ENCODE measurements at places on chromosomes 16 and 17.
A peak's percentile ranks its signal among the peaks of the same experiment; 100 is the strongest.

DNA sequence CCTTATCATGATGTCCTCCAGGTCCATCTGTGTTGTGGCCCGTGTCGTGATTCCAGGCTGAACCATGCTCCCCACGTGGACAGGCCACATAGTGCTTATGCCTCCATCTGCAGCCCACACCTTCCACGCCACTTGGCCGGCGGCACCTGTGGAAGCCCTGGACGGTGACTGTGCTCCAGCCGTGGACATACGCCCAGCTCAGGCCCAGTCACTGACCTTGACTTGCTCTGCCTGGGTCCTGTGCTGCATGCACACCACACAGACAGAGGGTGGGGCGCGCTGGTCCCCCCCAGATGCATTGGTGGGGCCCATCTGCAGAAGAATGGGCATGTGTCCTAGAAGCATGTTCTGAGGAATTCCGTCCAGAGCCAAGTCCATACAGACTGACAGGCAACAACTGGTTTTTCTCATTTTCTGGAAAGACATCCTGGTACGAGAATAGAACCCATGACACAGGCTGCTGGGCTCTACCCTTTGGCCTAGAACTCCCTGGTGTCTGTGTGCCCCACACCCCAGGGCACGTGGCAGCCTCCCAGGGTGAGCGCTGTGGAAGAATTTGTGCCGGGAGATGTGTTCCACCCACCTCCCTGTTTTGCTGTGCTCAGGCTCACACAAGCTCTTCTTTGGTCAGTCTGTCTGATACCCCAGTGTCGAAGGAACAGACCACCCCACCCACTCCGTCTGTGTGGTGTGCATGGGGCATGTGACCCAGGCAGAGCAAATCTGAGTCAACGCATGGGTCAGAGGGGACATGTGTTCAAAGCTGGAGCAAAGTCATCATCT is 39.5 kb downstream of the GPT2 start:
- no peak for DNase-seq

DNA sequence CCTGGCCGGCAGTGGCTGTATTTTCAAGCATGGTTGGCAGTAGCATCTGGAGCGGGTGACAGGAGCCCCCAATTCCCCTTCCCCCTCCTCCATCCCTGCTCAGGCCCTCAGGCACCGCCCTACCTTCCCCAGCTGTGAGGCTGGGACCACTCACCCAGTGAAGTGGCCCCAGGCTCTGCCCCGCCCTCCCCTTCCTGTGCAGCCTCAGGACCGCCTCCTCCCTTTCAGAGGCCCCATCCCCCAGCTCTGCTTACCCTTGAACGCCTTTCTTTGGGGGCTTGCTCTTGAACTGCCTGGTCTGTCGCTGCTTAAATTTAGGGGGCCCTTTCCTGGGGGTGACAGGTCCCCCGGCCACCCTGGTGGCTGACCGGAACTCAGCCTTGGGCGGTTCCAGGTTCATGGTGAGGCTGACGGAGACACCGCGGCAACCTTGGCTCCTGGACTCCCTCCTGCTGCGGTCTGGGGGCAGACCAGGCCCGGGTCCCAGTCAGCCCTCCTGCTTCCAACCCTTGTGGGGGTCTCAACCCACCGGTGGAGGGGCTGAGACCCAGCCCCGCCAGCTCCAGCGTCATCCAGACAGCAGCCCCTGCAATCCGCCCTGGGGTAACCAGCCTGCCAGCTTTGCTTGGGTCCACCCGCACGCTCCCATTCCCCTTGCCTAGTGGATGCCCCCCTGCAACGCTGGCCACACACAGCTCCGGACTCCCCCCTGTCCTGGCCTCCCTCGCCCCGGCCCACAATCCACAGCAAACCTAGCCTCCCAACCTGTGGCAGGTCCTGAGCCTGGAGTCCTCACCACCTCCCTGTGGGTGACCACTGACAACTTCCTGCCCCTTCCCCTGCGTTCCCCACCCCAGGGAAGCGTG is 3.2 kb downstream of the PDE6G start:
- no peak for DNase-seq

- no peak for DNase-seq
Measured at GRCh38 chr16:1488619-1489018, at the start of gene PTX4. Gene PTX4 (minus strand): TSS chr16:1488944. CDS start chr16:1488909, 35 bp downstream.

- no peak for DNase-seq
Measured at GRCh38 chr16:69942627-69943170, 8.4 kb upstream of the CLEC18A start.

DNA sequence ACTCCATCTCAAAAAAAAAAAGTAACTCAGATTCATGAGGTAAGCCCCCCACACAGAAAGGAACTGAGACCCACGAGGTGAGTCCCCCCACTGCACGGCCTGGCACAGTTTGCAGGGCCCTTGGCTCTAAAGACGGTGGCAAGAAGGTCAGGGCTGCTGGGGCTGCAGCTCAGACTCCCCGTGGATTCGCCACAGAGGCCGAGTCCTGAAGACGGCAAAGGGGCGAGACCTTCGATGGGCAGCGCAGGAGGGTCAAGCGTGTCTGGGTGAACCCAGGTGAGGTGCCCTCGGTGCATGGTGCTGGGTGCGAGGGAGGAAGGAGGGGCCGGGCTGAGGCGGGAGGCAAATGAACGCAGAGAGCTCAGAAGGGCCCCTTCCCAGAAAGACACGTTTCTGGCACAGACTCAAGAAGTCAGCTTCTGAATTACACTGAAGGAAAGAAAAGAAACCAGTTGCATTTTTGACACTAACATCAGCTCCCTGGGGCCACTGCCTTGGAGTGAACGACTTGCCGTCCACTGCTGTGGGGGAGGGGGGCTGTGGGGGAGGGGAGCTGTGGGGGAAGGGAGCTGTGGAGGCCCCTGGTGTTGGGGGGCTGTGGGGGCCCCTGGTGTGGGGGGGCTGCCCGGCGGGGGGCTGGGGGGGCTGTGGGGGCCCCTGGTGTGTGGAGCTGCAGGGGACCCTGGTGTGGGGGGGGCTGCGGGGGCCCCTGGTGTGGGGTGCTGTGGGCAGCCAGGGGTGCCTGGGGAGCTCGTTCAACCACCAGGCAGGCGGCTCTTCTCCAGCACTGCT is 69.8 kb upstream of the METRNL start:
- no peak for DNase-seq

DNA sequence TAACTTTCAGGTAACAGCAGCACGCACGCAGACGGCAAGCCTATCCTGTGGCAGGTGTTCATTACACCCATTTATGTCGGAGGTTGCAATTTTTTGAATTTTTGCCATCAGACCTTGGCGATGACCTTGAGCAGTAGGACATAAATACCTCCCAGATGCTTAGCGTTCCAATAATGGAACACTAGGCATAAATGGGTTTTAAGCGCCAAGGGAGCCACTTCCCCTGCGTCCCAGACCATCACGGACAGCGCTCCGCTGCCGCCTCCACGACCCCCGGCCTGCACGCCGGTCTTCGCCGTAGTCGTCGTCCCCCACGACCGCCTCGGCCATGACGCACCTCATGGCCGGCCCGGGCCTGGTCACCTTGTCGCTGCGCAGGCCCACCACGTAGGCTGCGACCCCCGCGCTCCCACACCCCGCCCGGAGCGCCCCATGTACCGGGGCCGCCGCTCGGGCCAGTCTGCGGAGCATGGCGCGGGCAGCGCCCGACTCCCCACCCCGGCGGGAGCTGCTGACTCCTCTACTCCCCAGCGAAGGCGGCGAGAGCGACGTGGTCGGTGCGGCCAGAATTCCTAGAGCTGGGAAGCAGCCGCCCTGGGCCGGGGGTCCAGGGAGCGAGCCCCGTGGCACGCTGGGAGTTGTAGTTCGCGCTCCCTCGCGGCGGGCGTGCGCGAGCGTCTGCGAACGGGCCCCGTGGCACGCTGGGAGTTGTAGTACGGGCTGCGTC is 22.7 kb downstream of the TMEM235 start:
- peak; percentile 95 for DNase-seq

- DNase-seq, result no peak
Measured at GRCh38 chr16:56324406-56324805, 100.9 kb downstream of the AMFR start.

DNA sequence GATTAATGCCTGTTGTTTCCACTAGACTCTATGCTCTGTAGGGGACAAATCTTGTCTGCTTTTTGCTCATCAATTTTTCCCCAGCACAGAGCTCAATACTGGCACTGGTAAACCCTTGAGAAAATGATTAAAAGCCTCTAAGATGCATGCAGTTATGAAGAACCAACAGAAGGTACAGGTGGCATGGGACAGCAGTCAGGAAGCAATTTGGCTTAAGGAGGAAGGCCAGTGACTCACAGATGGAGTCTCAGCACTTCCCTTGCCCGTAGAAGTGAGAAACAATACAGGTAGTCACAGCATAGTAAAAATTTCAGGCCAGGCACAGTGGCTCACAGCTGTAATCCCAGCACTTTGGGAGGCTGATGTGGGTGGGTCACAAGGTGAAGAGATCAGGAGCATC is 504.7 kb upstream of the RBFOX1 start:
- DNase-seq, result no peak

GRCh38 chr17:10052106-10052813 is 146.1 kb downstream of the GAS7 start:
- no peak for DNase-seq

GRCh38 chr17:57949649-57950048 is 5.6 kb downstream of the CUEDC1 start:
- DNase-seq, result no peak
